ENCODE measurements at places on chromosomes 6 and 20.

DNA sequence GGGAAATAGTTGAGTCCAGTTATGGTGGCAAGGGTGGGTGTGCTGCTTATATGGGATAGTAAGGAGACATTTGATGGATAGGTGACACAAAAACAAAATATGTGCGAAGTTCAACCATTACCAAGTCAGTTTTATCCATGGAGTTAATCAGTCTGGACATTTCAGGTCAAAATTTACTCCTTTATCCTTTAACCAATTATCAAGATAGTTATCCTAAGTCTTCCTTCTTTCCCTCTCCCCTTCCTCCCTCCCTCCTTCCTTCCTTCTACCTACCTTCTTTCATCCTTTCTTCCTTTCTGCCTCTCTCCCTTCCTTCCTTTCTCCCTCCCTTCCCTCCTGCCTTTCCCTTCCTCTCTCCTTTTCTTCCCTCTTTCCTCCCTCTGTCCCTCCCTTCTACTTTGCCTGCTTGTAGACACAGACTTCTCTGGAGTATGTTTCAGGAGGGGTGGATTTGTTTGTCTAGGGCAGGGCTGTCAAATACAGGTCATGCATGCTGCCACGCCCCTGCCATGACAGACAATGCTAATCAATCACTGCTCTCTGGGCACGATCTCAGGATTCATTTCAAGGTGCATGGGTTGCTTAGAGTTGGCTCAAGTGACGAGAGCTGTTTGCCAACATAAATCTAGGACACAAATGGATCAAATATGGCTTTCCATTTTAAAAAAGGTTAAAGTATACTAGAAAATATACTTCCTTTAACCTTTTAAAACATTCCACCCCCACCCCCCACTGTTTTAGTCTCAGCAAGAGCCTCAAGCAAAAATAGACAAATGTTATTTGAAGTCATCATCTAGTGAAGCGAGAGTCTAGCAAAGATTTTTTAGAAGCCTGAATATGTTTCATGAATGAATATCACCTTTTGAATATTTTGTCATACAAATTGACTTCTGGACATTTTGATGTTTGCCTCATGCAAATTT lies 281.6 kb upstream of the CITED2 start:
- no peak for DNase-seq

DNA sequence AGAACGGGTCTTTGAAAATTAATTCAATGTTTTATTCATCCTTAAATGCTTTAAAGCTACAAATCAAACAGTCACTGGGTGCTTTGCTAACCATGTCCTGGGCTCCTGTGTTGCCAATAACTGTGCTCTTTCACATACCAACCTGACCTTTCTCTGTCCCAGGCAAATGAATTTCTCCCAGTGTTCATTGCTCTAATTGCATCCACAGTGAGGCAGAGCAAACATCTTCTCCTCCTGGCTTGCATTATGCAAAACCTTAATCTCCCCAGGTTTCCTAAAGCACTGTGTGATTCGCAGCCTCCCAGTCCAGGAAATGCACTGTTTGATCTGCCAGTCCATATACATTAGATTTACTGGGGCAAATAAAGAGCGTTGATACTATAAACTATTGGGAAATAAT lies 219.0 kb downstream of the PREX1 start:
- peak; percentile 0 for DNase-seq

- no peak for DNase-seq
Observed at GRCh38 chr6:116605935-116606334, 10.3 kb upstream of the RSPH4A start.

GRCh38 chr20:57448764-57449354 lies 57.7 kb downstream of the RBM38 start:
- no peak for DNase-seq

DNA sequence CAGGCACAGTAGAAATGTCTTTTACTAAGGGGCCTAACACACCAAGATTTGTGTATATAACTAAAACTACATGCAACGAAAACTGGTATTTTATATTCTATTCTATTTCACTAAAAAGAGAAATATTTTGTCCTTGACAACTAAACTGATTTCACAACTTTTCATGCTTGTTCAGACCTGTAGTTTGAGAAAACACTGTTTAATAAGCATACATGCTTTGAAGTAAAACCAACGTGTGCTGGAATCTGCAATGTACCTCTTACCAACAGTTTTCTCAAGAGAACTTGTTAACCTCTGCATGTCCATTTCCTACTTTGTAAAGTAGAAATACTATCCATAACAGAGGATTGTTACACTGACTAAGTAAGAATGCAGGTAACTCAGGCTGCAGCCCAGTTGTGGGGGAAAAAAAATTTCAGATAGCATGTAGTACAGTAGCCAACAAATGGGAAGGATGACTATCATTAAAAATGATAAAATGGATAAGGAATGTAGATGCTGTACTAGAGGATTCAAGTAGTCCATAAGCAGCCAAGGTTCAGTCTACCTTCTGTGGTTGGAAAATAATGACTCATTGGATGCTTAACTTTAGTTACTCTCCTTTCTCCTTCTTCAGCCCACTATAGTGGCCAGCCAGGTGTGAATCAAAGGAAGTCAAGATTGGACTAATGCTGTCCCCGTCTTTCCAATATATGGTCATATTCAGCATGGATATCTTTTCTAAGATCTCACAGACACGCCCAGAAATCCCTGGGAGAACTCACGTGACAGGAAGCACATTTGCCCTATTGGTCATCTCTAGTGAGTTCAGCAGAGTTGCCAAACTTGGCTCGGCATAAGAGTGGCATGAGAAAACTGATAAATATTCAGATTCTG lies 65.2 kb downstream of the HFE start:
- no peak for DNase-seq

DNA sequence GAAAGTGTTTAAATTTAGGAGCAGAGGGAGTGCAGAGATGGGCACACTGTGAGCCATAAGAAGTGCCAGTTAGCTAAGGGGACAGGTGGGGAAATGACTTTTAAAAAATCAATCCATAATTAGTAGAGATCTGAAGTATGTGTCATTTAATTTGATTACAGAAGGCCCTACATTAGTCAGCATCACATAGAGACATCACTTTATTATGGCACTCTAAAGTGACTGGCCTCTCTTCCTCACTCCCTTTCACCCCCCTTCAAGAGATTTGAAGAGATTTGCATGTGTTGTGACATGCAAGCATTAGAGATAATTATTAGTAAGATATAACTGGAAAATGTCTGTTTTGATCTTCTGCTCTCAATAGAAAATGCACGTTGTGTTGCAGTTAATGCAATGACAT lies 86.7 kb downstream of the SLX4IP start:
- no peak for DNase-seq

DNA sequence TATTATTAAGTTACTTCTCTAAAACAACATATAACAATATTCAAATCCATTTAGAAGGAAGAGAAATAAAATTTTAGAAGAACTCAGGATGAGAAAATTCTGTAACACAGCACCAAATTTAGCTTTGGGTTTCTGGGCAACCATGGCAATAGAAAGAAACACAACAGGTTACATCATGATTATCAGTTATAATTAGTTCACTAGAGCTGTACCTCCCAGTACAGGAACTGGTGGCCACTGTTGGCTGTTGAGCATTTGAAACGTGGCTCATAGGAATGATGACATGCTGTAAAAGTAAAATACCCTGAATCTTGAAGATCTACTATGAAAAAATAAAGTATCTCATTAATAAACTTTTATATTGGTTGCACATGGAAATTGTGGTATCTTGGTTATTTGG lies 23.7 kb upstream of the MAP3K4 start:
- DNase-seq: no peak

- DNase-seq: no peak
Observed at GRCh38 chr6:145315982-145316600, 419.2 kb downstream of the EPM2A start.

- DNase-seq: no peak
Observed at GRCh38 chr6:7559651-7560385, 18.3 kb downstream of the DSP start.

DNA sequence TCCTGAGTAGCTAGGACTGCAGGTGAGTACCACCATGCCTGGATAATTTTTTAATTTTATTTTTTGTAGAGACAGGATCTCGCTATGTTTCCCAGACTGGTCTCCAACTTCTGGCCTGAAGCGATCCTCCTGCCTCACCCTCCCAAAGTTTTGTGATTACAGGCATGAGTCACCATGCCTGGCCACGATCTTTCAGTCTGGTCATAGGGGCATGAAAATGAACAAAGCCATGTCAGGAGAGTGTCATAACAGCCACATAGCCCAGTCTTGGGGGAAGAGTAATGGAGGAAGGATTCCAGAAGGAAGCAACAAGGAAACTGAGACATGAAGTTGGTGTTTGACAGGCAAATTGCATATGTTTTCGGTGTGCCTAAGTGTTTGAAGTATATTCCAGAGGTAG lies 17.0 kb upstream of the SNX3 start:
- DNase-seq: no peak

DNA sequence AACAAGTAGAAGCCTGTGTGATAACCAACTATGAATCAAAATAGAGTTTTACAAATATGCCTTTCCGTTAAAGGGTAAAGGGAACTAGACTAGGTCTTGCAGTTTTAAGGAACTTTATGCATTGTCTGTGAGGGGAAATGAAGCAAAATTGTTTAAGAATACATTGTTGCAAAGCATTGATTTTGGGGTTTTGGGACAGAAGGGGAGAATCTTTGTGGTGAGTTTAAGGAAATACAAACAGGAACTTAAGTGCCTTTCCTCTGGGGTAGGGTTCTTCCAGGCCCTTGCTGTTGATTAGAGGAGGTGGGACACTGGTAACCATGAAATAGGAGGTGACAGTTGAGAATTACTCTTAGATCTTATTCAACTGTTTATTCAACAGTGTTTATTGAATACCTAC lies 4.7 kb downstream of the MAPK14 start:
- DNase-seq: no peak

- no peak for DNase-seq
Observed at GRCh38 chr20:63556873-63557478, 3.0 kb downstream of the FNDC11 start.

DNA sequence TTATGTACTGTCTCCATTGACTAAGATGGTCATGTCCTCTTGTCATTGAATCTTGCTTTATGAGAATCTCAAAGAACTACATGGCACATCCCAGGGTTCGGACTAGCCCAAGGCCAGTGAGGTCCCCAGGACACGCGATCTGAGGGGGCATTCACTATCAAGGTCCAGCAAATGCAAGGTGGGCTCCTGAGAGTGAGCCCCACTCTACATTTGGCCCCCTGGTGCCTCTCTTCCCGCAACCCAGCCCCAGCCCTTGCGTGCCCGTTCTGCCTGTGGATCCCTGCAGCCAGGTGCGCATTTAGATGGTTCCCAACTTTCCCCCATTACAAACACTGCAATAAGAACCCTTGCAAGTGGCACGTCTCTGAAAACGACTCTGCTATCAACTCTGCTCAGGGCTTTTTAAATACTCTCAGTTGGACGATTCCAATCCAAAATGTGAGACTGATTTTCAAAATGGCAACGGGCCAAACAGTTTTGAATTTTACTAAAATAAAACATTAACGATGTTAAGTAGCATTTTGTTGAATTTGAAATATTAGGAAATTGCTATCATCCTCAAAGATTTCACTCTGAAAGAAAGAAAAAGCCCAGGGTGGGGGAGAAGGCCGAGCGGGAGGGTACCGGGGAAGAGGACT lies 59.6 kb downstream of the NFATC2 start:
- no peak for DNase-seq

GRCh38 chr6:70385901-70386300 lies 27.4 kb upstream of the FAM135A start:
- DNase-seq: no peak

DNA sequence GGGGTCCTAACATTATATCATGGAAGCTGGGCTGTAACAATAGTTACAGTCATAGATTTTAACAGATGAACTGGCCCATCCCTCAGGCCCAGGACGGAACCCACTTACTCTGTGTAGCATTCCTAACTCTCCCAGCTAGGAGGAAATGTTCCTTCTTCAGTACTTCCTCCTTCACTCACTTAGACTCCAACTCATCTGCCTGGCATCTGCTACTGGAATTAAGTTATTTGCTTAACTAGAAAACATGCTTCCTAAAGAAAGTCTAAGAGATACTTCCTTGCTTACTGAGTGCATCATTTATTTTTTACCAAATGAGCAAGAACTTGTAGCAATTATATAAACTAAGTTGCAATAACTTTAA lies 20.5 kb downstream of the GCLC start:
- no peak for DNase-seq

DNA sequence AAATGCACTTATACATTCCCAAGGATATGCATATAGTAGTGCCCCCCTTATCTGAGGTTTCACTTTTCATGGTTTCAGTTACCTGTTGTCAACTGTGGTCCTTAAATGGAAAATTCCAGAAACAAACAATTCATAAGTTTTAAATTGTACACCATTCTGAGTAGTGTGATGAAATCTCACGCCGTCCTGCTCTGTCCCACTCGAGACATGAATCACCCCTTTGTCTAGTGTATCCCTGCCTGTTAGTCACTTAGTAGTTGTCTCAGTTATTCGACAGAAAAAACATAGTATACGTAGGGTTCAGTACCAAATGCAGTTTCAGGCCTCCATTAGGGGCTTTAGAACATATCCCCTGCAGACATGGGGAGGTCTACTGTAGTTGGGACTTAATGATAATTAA lies 57.0 kb downstream of the MAP1LC3A start:
- no peak for DNase-seq

DNA sequence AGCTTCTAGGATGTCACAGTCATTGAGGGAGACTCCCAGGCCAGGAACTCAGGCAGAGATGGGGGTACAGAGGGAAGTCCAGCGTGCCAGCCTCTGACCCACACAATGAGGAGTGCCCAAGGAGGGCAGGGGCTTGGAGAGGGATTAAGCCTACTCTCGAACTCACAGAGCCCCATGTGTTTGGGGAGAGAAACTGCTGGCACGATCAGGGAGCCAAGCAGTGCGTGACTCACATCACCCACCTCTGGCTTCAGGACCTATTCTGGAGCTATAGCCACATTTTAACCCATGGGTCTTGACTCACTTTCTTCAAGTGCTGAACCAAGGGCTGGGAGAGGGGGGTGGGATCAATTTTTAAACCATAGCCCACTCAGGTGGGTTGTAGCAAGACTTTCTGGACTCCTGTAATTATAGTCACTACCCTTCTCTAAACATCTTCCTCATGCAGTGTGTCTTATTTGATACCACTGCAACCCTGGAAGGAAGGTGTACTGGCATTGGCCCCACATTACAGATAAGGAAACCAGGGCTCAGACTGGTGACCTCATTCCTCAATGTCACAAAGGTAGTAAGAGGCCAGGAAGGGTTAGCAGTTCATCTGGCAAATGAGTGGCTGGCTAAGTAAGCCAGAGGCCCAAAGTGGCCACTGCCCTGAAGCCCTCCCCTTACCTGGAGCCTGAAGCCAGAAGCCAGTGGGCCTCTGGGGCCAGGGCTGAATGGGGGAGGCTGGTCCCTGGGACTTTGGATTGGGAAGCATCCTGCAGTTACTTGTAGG lies 12.0 kb downstream of the FOXP4 start:
- DNase-seq: no peak

DNA sequence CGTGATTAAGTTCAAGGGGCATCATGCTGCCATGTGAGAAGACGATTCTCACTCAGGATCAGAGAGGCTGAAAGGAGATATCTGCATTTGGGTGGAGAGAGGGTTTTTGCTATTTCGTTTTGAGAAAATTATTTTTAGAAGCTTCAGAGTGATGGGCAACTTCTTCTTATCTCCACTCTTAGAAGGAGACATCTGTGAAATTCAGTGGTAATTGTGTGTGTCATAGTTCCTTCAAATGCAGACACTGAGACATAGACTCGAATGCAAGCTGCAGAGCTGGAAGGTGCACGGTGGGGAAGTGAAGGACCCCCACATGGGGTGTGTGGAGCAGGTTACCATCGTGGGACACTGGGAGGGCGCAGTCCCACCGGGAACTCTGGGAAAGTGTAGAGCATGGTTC lies 116.8 kb downstream of the PRND start:
- no peak for DNase-seq
